ENCODE measurements at places on chromosomes 5 and 9.

- DNase-seq, result no peak
Measured at GRCh38 chr9:20377790-20378189, 244.5 kb downstream of the MLLT3 start.

GRCh38 chr9:137674307-137674975, 55.6 kb downstream of the EHMT1 start:
- no peak for DNase-seq

- no peak for DNase-seq
Measured at GRCh38 chr9:133202145-133202513, 6.9 kb downstream of the OBP2B start.

DNA sequence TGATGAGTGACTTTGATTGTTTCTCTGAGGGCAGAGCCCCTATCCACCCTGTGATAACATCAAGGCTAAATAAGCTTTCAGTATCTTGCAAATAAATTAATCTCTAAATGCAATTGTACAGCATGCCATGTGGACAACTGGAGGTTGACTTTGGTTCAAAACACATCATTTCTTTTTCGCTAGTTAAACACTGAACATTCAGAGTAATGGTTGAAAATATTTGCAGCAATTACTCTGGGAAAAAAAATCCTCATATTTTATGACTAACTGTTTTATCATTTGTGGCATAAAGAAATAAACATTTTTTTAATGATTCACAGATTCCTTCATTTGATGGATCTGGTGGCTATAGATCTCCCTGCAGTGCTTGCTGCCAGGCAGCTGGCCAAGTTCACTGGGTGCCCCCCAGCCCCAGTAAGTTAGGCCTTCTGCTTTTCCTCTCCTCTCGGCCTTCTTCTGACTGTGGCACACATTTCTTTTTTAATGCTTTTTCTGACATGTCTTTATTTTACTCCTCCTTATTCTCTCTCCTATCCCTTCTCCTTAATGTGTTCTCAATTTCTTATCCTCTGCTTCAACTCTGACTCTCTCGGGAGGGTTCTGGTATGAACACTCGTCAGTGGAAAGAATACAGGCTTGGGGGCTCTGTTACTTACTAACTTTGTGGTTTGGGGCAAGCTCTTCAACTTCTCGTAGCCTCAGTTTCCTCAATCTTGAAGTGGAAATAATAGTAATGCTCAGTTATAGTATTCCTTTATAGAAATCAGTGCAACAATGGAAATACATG, 69.6 kb downstream of the ADAMTSL1 start:
- DNase-seq, result no peak

DNA sequence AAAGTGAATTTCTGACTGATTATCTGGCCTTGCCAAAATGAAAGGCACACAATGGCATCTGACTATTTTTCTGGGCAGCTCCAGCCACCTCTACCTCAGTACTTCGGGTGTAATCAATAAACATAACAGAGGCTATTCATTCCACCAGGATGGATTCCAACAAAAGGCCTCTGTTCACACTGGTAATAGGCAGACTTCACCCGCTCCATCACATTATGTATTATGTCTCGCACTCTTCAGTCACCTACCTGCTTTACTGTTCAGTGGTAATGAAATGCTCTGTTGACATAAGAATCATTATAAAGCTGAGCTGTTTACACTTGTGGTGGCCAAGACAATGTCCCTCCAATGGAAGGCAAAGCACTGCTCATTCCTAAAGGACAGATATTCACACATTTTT, 1333.7 kb upstream of the WWC1 start:
- no peak for DNase-seq

GRCh38 chr5:136062366-136063274, 33.8 kb downstream of the TGFBI start:
- no peak for DNase-seq

GRCh38 chr5:74433255-74433895, 207.2 kb downstream of the ENC1 start:
- peak; percentile 41 for DNase-seq

DNA sequence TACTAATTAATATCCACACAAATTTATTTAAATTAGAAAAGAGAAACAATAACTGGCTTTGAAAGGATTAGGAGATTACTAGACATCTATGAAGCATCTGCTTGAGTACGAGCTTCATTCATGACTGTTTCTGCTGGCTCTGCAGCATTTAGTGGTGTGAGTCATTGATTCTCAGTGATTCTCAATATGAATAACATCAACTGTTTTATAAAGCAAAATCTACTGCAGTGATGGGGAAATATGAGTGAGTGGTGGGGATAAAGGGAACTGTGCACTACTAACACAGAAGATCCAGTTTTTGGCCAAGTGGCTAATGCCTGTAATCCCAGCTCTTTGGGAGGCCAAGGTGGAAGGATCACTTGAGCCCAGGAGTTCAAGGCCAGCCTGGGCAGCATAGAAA, 8.4 kb downstream of the FNBP1 start:
- DNase-seq, result no peak

- no peak for DNase-seq
Measured at GRCh38 chr5:127656825-127657224, 7.9 kb downstream of the CTXN3 start.

GRCh38 chr5:98428806-98429205, 344.7 kb upstream of the RGMB start:
- no peak for DNase-seq

- no peak for DNase-seq
Measured at GRCh38 chr5:64229163-64229774, 63.6 kb downstream of the RNF180 start.

- no peak for DNase-seq
Measured at GRCh38 chr5:92977846-92978540, 603.0 kb downstream of the NR2F1-AS1 start.

GRCh38 chr9:98365227-98365669, 109.8 kb upstream of the TBC1D2 start:
- no peak for DNase-seq

- DNase-seq, result no peak
Measured at GRCh38 chr5:52748590-52748989, 39.1 kb upstream of the ITGA1 start.

GRCh38 chr5:159040181-159040580, 59.5 kb downstream of the EBF1 start:
- no peak for DNase-seq

- no peak for DNase-seq
Measured at GRCh38 chr5:5165541-5166002, 25.4 kb downstream of the ADAMTS16 start.
